ENCODE measurements at places on chromosomes 2 and 18.
A peak's percentile ranks its signal among the peaks of the same experiment; 100 is the strongest.

- no peak for DNase-seq
Observed at GRCh38 chr2:20052861-20053281, 1.4 kb upstream of the LAPTM4A start.

- no peak for DNase-seq
Observed at GRCh38 chr2:112866128-112866835, 29.7 kb upstream of the IL1B start.

DNA sequence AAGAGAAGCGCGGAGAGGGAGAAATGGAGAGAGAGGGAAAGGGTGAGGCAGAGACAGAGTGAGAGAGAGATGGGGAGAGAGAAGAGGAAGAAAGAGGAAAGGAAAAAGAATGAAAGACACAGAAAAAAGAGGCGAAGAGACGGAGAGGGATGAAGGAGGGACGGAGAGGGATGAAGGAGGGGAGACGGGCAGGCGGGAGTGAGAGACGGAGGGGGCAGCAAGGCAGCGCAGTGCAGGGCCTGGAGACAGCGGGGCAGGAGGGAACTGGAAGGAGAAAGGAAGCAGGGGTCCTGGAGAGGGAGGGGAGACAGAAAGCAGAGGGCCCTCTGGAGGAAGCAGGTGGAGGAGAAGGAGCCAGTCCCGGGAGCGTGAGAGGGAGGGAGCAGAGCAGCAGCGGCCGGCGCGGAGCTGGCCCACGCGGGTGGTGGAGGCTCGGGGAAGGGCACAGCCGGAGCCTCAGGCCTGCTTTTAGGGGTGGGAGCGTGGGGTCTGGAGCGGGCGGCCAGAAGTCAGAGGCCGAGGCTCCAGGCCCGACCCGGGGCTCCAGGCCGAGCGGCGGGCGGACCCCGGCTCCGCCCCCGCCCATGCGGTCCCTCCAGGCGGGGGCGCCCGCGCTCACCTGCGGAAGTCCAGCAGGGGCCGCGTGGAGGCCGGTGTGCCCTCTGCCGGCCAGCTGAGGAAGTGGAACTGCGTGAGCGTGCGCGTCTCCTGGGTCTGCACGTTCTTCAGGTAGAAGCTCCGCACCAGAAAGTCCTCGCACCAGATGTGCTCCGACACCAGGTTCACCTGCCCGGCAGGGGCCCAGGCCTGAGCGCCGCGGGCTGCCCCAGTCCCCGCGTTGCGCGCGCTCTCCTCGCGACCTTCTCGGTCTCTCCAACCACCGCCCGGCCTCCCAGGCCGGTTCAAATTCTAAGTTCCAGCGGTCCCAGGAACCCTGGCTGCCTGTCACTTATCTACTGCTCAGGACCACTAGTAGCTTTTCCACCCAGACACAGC, 14.5 kb downstream of the PTPRN start:
- peak; percentile 91 for DNase-seq

DNA sequence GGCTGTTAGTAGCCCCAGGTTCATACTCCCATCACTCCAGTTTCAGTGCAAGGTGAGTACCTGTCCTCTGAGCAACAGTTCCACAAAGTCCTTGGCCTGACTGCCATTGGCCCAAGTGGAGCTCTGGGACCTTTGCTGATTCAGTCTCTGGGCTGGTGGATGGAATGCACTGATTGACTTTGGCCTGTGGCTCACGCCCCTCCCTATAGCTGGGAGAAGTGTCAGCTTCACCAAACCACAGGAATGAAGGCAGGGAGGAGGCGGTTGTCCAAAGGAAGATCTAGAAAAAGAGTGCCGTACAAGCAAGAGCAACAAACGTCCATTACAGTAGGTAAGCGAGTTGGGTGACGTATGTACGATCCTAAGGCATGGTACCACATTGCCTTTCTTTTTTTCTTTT, 34.0 kb downstream of the QPCT start:
- no peak for DNase-seq

- DNase-seq, result no peak
Observed at GRCh38 chr2:217108575-217109027, 248.7 kb upstream of the TNP1 start.

DNA sequence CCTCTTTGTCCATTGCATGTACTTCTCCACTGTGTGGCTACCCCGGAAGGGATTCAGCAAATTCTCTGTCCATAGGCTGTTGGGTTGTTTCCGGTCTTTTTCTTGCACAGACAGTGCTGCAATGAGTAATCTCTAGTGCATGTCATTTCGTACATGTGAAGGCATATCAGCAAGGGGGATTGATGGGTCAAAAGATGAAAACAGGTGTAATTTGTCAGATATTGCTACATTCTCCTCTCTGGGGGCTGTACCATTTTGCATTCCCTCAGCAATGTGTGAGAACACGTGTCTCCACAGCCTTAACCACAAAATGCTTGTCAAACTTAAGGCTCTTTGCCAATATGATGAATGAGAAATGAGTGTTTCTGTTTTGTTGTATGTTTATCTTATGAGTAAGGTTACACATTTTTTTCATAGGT, 60.5 kb downstream of the KLHL29 start:
- no peak for DNase-seq

GRCh38 chr2:191228861-191229260, 16.3 kb upstream of the MYO1B start:
- DNase-seq, result no peak

- DNase-seq, result no peak
Observed at GRCh38 chr2:120747706-120748105, 12.0 kb downstream of the GLI2 start.

DNA sequence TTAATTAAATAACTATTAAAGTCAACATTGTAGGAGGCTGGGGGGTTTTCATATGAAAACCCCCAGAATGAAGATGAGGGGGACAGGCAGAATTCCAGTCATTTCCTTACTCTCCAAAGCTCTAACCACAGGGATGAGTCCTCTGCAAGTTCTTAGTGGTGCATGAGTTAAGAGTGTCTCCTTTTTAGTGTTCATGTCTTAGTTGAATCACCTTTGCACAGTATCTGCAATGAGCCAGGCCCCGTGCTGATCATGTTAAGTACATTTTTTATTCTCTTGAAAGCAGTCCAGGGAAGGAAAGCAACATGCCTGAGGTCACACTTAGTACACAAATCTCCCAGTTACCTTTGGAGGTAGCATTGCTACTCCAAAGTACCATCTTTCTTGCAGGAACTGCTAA, 25.7 kb upstream of the MSGN1 start:
- DNase-seq, result no peak

DNA sequence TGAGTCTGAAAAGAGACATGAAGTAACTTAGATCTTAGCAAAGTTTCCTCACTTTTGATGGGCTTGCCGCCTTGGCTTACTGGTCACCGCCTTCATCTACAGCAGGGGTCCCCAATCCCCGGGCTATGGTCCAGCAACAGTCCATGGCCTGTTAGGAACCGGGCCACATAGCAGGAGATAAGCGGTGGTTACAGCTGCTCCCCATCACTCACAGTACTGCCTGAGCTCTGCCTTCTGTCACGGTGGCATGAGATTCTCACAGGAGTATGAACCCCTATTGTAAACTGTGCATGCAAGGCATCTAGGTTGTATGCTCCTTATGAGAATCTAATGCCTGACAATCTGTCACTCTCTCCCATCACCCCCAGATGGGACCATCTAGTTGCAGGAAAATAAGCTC, 72.9 kb downstream of the BIN1 start:
- no peak for DNase-seq

DNA sequence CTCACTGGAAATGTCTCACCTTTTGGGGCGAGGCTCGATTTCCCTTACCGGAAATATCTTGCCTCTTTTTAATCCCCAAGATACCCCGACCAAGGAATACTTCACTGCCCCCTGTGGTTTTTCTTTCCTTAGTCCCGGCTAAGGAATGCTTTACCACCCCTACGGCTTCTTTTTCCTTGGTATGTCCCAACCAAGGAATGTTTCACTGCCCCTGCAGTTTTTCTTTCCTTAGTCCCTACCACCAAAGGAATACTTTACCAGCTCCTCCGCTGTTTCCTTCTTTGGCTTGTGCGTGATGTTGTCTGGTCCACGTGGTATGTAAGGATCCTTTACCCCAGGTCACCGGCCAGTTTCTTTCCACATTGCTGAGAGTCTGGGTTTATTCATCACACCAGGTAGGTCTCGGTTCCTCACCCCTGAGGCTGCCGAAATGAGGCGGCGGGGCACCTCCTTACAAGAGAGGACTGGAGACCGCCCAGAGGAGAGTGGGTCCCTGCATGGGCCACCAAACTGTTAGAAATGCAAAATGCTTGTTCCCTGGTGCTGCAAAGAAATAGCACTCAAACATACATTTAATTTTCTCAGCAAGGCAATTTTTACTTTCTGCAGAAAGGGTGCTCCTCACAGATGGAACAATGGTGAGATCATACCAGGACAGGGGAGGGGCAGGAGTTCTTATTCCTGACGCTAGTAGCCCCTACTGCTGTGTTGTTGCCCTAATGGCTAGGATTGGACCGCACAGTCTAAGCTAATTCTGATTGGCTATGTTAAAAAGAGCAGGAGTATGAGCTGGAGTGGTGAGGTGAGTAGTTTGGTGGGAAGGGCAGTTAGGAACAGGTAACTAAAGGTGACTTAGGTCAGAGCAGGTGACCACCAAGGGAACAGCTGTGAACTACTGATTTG, 33.4 kb upstream of the CLASP1 start:
- no peak for DNase-seq

GRCh38 chr18:52636536-52636935, 296.5 kb downstream of the DCC start:
- no peak for DNase-seq

DNA sequence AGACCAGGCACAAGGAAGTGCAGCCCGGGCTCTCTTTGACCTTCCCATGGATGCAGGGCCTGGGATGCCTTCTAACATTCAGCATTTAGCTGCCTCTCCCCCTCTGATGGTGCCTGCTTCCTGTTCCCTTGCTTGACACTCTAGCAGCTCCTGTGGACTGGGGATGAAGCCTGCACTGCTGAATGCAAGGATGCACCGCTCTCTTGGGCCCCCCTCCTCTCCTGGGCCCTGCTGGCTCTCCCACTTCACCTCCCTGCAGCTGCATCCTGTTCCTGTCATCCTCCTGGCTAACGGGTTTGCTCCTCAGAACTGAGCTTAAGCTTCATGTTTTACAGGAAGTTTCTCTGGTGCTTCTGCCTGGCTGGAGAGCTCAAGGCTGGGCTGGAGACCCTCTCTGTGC, 254.1 kb downstream of the TSN start:
- no peak for DNase-seq

GRCh38 chr18:37222354-37222998, 343.1 kb downstream of the CELF4 start:
- DNase-seq, result no peak

- DNase-seq, result no peak
Observed at GRCh38 chr2:219434718-219435525, at the start of gene SPEG. Gene SPEG (plus strand): TSS chr2:219434843. CDS start chr2:219434978, 135 bp downstream.

DNA sequence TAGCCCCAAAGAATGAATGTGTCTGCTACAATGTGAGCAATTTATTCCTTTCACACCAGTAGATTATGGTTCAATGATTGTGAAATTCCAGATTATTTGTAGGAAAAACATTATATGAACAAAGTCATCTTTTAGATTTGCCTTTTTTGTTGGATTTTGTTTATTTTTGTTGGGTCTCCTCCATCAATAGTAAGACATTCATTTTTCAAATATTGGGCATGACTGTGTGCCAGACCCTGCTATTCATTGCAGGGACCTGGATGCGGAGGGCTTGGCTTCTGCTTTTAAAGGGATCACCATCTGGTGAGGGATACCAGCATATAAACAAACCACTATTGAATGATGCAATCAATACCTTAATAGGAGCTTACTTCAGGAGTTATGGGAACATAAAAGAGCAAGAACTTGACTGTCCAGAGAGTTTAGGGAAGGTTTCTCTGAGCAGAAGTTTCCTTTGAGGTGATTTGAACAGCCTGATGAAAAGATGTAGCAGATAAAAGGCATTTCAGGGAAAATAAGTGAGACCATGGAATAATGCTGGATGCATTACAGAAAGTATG, 486.7 kb downstream of the EPHA4 start:
- DNase-seq, result no peak

DNA sequence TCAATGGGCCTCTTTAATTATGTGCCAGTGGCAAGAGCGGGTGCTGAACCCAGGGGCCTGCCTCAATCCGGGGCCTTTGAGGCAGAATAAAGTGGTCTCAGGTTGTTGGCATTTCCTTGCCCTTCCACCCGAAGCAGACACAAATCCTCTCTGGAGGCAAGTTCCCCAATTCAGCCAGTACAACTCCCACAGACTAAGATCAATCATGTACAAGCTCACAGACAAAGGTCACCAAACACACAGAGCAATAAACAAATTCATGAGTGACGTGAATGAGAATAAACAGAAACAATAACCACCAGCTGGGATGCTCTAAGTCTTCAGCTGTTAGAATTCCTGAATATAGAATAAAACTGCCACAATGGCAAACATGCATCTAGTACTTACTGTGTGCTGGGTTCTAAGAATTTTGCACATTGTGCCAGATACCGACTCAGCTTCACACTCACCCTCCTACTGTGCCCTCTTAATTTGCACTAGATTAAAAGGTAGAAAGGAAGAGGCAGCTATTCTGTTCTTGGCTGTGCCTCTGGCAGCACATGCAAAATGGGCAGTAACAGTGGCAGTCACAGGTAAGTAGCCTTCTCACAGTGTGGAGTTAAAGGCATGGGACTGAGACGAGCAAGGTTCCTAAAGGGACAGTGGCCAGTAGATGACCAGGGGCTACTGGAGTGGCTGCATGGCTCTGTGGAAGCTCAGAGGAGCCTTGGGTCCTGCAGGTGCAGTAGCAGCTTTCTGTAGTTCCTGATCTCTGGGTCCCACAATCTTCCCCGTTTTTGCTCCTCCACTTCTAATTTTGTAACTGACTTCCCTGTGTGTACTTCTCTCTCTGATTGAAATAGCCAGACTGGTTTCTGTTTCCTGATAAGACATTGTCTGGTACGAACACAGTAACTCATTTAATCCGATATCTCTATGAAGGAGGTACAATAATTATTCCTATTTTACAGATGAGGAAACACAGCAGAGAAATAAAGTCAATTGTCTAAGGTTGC, 34.6 kb upstream of the IL1B start:
- DNase-seq, result no peak

DNA sequence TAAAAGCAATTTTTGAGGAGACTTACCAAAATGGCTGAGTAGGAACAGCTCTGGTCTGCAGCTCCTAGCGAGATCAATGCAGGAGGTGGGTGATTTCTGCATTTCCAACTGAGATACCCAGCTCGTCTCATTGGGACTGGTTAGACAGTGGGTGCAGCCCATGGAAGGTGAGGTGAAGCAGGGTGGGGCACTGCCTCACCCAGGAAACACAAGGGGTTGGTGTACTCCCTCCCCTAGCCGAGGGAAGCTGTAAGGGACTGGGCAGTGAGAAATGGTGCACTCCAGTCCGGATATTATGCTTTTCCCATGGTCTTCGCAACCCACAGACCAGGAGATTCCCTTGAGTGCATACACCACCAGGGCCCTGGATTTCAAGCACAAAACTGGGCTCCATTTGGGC, 419.0 kb downstream of the NUP35 start:
- no peak for DNase-seq
